NCI-H82 (cell line): ENCODE measurements at places on chromosomes 11 and 22.
A peak's percentile ranks its signal among the peaks of the same experiment; 100 is the strongest.

- no peak for DNase-seq
Measured at GRCh38 chr11:119889728-119890280, 160.8 kb upstream of the NECTIN1 start.

DNA sequence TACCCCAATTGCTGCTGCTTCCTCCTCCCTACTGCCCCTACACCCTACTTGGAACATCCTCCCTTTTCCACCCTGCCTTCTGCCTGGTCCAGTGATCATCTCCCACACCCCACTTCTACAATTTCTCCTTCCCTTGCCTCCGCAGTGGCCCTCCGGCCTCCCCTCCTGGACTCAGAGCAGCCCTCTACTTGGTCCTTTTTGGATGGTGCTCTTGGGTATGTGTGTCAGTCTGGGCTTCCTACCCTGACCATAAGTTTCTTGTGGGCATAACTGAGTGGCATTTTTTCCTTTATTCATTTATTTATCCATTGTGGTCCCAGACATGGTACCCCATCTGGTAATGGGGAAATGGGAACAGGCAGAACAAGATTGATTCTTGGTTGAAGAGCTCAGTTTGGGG lies 111.4 kb upstream of the NAV2 start:
- no peak for DNase-seq

DNA sequence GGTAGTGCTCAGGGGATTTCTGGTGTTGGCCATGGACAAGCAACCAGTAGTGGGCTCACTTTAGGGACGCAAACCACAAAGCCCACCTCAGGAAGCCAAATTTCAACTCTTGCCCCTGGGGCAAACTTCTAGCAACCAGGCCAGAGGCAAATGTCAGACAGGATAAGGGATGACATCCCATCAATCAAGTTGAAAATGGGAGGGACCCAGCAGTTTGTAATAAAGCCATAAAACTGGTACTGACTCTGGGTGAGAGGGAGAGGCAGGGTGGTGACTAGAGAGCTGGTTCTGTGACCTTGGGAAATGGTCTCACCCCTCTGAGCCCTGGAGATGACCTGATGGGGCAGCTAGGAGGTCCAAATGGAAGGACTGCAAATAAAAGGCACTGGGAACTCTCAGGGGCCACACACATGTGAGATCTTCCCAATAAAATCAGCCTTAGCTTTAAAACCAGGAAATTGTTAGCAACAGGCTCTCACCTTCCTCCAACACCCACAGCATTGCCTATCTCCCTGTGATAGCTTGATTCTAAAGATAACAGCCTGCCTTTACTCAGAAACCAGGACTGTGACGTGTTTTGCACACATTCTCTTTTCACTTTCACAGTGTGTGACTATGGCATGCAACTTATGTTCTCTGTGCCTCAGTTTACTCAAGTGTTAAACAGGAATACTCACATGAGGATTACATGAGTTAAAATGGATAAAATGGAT lies 6.4 kb upstream of the TBC1D10A start:
- DNase-seq: no peak

GRCh38 chr11:34149786-34150185 lies 44.4 kb downstream of the NAT10 start:
- DNase-seq: peak; percentile 23

DNA sequence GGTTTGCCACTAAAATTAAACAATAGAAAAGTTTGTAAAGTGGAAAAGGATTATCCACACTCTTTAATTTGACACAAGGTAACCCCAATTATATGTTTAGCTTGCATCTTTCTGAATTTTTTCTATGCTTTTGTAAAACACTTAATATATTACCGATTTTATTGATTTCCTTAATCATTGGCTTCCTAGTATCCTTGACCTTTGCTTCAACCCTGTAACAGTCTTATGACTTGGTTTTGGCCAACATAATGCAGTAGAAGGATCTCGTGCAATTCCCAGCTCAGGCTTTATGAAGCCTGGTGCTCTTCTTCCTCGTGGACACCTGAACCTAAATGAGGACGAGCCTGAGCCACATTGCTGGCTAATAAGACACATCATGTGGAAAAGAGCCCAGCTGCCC lies 23.6 kb upstream of the CASP4 start:
- no peak for DNase-seq

DNA sequence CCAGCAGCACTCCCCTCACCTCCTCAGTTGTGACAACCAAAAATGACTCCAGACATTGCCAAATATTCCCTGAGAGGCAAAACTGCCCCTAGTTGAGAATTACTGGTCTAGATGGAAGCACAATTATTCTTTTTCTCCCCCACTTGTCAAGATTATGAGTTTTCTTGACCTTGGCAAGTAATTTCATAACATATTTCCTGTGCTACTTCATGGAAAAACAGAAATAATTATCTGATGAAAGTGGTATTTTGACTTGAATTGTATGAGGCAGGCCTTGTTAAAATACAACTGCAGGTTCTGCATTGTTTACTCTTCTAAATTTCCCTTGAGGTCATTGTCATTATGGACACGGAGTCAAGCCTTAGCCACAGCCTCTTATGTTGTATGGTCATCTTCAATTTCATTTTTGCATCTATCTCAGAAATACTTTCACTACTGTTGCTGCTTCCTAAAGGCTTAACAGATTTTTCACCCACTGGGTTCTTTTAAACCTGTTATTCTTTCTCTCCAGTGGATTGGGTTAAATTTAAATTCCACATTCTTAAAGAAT lies 32.2 kb upstream of the LDLRAD3 start:
- no peak for DNase-seq

- DNase-seq: no peak
Measured at GRCh38 chr11:4194889-4195288, 100.3 kb downstream of the RRM1 start.

GRCh38 chr11:78786086-78786485 lies 211.4 kb upstream of the NARS2 start:
- DNase-seq: no peak

DNA sequence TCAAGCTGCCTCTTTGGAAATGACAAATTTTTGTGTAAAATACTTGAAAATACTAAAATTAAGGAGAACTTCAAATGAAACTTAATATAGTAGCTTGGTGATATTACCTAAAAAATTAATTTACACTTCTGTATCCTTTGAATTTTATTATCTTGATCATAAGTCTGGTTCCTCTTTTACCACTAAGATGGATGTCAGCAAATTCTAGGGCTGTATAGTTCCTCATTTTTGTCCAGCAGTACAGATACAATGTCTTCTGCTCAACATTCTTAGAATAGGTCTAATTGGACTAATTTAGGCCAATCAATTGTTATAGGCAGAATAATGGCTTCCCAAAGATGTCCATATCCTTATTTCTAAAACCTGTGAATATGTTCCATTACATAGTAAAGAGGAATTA lies 1298.0 kb upstream of the RAG2 start:
- DNase-seq: no peak

DNA sequence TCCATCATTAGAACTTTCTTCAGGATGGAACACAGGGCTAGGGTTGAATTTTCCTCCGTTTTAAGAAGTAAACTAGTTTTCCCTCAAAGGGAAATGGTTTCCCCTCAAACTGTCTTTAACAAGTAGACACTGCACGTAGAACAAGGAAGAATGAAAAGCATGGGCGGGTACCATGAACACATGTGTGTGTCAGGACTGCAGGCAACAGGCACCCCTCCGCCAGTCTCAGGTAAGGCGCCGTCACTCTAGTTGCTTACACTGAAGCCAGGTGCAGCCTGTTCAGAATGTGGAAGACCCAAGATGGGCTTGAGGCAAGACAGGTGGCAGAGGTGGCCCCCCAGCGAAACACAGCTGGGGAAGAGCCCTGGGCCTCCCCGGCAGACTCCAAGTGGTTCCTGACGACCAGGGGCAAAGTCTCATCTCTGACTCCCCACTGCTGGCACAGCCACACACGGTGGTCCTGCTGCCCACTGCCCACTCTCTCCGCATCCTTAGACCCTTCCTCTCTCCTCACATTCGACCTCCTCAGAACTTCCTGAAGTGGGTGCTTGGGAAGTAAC lies 25.4 kb upstream of the MOB2 start:
- DNase-seq: no peak

- DNase-seq: peak; percentile 76
Measured at GRCh38 chr11:86802601-86803051, 2.3 kb downstream of the PRSS23 start.

GRCh38 chr22:39913886-39914285 lies 13.0 kb downstream of the GRAP2 start:
- peak; percentile 91 for DNase-seq

DNA sequence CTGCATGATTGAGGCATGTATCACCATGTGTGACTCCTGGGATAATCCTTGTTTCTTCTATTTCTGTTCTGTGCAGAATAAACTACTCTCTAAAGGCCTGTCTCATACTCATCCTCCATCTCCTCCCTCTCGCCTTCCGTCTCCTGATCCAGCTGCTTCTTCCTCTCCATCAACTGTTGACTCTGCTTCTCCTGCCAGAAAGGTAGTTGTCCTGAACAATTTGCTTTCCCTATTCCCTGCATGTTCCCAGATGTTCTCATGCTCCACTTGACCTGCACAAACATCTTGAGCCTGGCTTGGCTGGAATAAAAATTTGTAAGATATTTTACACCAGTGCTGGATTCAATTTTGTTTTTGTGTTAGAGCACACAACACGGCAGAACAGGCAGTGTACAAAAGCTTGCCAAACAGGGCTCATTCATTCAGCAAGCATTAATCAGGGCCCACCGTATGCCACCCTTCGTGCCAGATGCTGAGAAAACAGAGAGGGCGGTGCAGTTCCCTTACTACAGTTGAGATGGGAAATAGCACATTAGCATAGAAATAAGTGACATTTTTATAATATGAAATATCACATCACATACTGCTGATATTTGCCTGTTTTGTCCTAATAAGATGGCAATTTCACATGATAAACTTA lies 133.3 kb upstream of the PARVA start:
- peak; percentile 59 for DNase-seq

- no peak for DNase-seq
Measured at GRCh38 chr11:2663506-2663905, 36.3 kb downstream of the KCNQ1OT1 start.

DNA sequence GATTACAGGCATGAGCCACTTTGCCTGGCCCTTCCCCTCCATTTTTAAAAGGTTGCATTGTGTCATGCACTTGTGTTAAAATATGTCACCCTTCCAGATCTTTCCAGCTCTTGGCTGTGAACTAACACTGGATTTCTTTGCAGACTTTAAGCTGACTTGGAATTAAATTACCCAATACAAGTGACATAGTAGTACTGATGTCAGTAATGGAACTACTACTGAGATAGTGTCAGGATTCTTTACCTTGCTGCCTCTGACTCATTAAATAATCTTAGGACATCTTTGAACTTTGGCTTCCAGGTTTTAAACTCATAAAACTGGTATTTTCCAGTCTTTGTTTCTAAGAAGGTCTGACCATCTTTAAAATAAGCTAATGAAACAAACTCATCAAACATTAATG lies 51.8 kb upstream of the OR4B1 start:
- no peak for DNase-seq
